ENCODE measurements at places on chromosomes 2 and 18. TPM values are rescaled to one million over a fixed set of nuclear protein-coding genes. Genes with fewer than 3 reads are reported as not detected.

LHCGR gene
- total RNA-seq, result 0.11 TPM

TOGARAM2 gene
- 38.0 TPM for total RNA-seq

DOK6 gene
- total RNA-seq, result 6.3 TPM

CHRND gene
- not detected for total RNA-seq
